T-helper 1 cell (primary cell): ENCODE measurements at places on chromosomes 5 and 9.

- no peak for DNase-seq
Measured at GRCh38 chr5:143146161-143146560, 257.3 kb downstream of the NR3C1 start.

- no peak for DNase-seq
Measured at GRCh38 chr5:81167078-81167477, 66.0 kb upstream of the CKMT2 start.

DNA sequence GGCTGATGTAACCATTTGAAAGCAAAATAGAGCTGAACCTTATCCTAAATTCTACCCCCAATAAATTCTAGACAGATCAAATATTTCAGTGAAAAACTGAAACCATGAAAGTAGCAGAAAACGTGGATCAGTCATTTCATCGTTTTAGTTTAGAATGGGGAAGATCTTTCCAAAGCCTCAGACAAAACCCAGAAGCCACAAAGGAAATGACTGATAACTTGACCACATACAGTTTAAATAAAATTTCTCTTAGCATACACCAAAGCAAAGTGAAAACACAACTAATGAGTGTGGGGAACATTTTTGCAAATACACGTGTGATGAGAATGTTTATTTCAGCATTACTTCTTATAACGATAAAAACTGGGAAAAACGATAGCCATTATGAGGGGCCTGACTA, 284.8 kb downstream of the ADGRV1 start:
- DNase-seq, result no peak

DNA sequence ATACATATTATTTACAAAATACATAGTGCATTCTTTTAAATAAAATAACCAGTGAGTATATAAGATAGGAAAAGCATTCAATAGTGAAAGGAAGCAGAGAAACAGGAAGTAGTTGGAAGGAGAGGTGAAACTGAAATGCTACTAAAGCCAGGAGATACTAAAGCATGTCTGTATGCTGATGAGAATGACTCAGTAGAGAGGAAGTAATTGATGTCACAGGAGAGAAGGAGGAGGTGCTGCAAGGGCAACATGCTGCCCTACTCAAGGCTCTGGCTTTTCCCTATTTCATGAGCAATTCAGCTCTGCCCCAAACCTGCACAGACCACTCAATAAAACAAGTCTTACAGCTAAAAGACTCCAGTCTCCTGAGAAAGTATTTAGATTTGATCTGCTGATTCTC, 108.5 kb upstream of the TXNDC8 start:
- DNase-seq, result no peak

DNA sequence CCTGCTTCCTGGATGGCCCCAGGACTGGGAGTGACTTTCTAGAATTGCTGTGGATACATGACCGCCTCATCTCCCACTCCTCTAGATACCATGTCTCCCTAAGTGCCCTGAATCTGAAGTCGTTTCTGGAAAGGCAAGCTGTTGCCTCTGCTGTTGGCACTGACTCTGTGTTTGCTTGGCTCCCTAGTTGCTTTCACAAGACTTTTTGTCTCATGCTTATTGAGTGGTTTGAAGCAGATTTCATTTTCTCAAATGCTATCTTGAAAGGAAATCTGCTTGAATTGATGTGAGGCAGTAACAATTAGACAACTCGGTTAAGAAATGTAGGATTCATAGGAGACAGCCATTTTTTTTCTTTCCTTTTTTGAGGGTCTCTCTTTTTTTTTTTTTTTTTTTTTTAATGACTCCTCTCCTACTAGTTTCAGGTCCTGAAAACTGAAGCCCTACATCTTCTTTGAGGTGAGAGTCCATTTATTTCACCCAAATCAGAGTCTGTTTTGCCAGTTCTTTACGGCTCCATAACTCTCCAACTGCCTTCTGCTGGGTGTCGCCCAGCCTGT, 65.9 kb downstream of the PRDM6 start:
- DNase-seq, result no peak

- DNase-seq, result no peak
Measured at GRCh38 chr9:12464400-12464799, 228.8 kb upstream of the TYRP1 start.

DNA sequence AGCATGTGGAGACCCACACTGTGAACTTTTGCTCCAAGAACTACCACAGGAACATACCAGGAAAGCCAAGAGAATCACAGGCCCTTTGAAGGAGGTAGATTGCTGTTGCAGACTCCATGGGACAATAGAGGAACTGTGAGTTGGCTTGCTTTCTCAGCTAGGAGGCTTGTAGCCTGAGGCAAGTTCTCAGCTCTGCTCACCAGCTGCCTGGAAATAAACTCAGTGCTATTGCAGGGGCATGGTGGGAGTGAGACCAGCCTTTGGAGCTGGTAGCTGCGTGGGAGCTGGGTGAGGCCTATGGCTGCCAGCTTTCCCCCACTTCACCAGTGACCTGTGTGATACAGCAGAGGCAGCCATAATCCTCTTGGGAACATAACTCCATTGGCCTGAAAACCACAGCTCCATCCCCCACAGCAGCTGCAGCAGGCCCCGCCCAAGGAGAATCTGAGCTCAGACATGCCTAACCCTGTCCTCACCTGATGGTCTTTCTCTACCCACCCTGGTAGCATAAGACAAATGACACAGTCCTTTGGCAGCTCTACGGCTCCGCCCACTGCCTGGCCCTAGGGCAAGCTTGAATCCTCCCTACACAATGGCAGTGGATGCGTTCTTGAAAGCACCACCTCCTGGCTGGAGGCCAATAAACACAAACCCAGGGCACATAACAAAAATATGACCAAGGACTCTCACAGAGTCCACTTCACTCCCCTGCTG, 389.5 kb downstream of the KIF4B start:
- no peak for DNase-seq

DNA sequence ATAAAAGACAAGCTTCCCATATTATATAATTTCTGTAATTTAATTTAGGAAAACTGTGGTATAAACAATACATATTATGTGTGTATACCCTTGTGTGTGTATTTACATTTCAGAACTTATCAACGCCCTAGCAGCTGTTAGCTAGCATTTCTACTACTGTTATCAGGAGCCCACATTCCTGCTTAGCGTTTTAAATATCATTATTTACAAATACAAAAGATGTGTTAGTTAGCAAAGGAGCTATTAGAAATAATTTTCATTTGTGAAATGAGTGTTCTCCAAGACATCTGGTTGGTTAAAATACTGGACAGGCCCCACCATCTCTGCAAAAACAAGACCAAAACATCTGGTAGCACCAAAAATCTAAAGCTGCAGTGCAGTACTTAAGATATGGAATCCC, 48.0 kb downstream of the EPB41L4A start:
- DNase-seq, result no peak

DNA sequence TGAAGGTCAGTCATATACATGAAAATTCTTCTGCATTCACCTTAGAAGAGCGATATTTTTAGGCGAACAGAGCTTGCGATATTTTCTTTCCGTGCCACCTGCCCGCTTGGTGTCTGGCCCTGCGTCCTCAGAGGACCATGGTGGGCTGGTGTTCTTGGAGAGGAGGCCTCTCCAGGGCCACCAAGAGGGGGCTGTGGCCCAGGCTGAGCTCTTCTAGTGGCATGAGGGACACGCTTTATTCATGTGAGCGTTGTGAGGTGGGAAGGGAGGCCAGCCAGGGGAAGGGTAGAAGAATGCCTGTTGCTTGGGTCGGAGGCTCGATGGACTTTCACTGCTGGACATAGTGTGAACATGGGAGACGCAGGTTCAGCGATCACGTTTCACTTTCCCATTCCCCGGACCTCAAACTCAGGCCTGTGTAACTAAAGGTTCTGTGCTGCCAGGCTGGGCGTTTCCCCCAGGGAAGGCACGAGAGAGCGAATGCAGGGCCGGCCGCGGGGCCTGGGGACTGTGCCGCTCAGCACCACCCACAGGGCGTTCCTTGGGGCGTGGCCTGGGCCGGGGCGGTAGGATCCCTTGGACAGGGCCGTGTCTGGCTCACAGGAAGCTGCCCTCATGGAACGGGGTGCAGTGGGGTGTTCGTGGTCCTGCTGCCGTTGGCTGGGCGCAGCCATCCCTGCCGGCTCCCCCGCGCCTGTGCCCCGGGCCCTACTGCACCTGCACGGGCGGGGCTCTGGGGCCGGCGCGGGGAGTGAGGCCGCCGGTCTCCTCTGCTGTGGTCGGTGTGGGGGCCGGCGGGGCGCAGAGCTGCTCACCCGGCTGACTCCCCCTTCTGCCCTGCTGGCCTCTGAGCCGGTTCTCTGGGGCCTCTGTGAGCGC, 40.7 kb upstream of the CLPTM1L start:
- DNase-seq, result peak; percentile 82

- DNase-seq, result no peak
Measured at GRCh38 chr9:7273575-7273974, 515.8 kb downstream of the KDM4C start.

- no peak for DNase-seq
Measured at GRCh38 chr5:113495422-113495841, 7.2 kb upstream of the MCC start.

GRCh38 chr9:114122136-114123027, 23.3 kb upstream of the KIF12 start:
- DNase-seq, result no peak

- DNase-seq, result no peak
Measured at GRCh38 chr9:88996921-88997235, 5.6 kb downstream of the S1PR3 start.

DNA sequence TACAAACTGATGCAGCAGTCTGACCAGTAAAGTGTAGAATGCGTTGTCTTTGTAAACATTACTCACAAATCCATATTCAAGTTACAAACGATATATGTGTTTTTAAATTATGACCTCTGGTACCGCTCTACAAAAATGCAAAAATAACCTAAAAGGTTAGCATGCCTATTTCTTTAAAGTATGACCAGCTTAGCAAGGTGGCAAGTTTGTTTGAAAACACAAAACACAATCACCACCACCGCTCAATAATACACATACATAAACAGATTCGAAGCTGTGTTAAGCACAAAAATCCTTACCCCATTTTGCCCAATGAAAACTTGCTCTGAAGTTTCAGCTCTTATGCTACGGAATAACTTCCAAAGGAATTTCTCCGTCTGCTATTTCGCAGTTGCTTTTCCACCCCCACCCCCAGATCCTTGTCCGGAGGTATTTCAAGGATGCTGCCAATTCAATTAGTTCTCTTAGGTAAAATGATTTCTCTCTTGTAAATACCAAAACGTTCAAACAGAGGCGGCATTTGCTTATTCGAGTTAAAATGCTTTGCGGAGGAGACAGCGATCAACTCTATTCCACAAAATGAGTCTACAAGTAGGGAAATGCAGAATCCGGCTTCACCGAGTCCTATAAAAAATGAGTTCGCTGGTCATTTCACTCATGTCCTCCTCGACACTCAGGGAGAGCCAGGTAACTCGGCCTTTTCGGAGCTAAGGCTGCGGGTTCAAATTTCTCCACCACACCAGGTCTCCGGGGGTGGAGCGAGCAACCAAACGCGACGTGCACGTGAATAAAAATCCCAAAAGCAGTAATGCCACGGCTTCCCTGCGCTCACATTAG, 1.2 kb downstream of the HOMER1 start:
- no peak for DNase-seq

DNA sequence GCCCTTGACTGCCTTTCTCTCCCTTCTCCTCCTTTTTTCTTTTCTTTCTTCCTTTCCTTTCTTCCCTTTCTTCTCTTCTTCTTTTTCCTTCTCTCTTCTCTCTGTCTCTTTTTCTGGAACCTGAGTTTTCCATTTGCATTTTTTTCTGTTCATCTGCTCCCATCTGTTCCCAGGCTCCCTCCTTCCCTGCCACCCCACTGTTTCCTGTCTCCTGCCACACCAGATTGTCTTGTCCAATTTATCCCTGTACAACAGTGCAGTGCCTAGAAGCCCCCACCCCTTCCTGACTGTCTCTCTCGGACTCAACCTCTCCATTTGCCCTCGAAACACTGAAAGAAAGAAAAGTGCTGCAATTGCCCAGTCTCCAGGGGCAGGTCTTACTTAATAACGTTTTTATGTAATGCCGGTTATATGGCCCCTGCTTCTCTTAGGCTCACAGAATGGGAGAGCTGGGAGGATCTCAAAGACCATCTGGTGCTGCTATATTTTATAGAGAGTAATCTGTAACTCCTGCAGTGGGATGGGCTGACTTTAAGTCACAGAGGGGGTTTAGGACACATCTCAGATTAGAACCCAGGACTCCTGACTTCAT, 101.4 kb downstream of the RALGPS1 start:
- DNase-seq, result no peak

GRCh38 chr5:79666758-79667157, 22.9 kb upstream of the CMYA5 start:
- DNase-seq, result no peak

GRCh38 chr5:149641000-149641576, 59.8 kb downstream of the ARHGEF37 start:
- DNase-seq, result no peak

- no peak for DNase-seq
Measured at GRCh38 chr9:134338394-134339182, 12.3 kb downstream of the RXRA start.
